ENCODE measurements at places on chromosomes 1 and 21.
A peak's percentile ranks its signal among the peaks of the same experiment; 100 is the strongest.

DNA sequence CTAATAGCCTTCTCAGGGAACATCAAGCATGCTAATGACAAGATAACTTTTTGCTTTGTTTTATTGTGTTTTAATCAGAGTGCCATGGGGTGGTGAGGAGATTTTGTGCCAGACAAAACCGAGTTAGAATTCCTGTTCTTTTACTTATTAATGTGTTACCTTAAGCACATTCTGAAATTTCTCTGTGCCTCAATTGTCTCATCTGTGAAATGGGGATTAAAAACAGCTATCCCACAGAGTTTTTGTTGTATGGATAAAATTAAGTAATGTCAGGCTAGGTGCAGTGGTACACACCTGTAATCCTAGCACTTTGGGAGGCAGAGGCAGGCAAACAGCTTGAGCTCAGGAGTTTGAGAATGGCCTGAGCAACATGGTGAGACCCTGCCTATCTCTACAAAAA, 138.0 kb downstream of the PROX1 start:
- DNase-seq: no peak

DNA sequence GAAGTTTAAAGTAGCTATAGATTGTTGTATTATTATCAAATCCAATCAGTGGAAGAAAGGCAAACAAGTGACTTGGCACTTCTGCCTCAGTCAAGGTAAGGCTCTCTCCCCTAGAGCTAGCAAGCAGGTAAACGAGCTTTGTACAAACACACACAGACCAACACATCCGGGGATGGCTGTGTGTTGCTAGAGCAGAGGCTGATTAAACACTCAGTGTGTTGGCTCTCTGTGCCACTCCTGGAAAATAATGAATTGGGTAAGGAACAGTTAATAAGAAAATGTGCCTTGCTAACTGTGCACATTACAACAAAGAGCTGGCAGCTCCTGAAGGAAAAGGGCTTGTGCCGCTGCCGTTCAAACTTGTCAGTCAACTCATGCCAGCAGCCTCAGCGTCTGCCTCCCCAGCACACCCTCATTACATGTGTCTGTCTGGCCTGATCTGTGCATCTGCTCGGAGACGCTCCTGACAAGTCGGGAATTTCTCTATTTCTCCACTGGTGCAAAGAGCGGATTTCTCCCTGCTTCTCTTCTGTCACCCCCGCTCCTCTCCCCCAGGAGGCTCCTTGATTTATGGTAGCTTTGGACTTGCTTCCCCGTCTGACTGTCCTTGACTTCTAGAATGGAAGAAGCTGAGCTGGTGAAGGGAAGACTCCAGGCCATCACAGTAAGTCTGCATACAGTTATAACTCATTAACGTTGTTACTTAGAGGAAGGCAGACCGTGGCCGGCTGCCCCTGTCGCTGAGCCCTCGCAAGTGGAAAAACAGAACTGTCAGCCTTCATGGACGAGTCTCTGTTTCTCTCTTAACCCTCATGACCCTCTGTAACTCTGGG, at the start of gene PALMD:
Gene PALMD (plus strand): TSS at position 415 of the 833 bp plus-strand sequence. CDS start 205 bp downstream, at position 620.
- no peak for DNase-seq

DNA sequence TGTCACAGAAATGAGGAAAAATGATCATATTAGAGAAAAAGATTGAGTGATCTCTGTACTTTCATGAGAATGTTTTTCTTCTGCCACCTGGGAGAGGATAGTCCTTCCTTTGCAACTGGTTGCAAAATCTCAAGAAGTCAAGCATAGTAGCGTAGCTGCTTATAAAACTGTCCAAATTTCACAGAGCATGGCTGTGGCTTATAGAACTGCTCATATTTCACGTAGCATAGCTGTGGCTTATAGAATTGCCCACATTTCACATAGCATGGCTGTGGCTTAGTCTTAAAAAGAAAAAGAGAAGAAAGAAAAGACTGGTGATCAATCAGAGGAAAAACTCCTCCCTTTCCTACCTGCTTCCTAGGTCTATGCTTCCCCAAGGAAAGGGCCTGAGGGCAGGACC, 329.5 kb downstream of the SIPA1L2 start:
- DNase-seq: no peak

DNA sequence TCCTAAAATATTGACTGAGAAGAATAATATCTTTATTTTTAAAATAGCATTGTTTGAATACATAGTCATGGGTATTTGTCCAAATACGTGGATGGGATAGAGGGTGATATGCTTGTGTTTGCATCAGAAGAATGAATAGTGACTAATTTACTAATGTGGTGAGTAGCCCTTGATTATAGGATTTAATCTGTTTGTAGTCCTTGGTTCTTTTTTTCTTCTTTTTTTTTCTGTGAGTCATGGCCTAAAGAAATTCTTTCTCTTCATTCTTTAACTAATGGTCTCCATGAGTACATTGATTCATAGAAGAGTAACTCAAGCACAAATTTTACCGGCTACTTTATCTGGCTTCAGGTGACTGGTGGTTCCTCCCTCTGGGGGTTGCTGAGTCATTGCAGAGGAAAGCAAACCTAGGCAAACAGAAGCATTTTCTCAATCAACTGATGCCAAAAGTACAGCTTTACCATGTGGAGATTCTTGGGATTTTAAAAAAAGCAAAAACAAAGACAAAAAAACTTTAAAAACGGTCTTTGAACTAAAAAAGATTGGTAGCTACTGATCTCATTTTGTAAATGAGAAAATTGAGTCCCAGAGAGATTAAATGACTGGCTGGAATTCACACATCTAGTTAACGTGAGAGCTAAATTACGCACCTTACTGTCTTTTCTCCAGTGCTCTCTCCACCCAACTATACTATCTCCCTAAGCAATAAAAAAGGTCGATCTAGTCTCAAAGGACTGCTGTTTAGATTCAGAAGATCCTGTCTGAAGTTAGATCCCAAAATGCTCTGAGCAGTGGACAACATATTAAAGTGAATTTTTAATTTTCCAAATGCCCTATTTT, 40.5 kb downstream of the AK5 start:
- DNase-seq: no peak

DNA sequence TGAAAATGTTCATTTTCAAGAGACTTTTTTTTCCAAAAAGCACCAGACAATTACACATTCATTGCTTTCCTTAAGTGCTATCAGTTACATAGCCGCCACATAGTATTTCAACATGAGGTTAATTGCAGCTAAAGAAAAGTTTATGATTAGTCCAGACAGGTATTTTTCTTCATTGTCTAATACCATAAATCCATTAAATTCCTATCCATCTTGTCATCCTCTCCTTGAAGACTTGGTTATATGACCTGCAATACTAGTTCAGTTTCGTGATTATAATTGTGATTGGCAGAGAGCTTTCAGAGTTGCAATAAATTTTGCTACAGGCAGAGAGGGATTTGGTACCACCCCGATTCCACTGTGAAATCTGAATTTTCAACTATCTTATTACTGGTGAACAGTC, 437.7 kb downstream of the GPATCH2 start:
- no peak for DNase-seq

DNA sequence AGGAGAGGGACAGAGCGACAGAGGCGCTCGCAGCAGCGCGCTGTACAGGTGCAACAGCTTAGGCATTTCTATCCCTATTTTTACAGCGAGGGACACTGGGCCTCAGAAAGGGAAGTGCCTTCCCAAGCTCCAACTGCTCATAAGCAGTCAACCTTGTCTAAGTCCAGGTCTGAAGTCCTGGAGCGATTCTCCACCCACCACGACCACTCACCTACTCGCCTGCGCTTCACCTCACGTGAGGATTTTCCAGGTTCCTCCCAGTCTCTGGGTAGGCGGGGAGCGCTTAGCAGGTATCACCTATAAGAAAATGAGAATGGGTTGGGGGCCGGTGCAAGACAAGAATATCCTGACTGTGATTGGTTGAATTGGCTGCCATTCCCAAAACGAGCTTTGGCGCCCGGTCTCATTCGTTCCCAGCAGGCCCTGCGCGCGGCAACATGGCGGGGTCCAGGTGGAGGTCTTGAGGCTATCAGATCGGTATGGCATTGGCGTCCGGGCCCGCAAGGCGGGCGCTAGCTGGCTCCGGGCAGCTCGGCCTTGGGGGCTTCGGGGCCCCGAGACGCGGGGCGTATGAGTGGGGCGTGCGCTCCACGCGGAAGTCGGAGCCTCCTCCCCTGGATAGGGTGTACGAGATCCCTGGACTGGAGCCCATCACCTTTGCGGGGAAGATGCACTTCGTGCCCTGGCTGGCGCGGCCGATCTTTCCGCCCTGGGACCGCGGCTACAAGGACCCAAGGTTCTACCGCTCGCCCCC, at the start of the genes CYB5RL and MRPL37:
Gene CYB5RL (minus strand): TSS at position 266 of the 754 bp plus-strand sequence. CDS start 4,414 bp downstream, outside the sequence.
Gene MRPL37 (plus strand): TSS at position 403 of the 754 bp plus-strand sequence. CDS start 77 bp downstream, at position 480.
- peak; percentile 96 for DNase-seq

DNA sequence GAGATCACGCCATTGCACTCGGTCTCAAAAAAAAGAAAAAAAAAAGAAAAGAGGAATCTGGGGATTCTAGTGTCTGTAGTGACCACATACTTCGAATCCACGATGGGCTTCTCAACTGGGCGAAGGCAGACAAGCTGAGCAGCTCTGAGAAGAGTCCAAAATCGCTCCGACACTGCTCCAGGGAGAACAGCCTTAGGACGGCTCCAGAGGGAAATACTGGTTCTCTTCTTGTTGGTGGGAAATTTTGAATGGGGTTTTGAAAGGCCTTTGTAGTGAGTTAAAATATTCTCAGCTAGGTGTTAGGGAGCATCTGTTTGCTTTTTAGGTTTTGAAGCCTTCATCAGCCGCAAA, 18.3 kb upstream of the HJV start:
- DNase-seq: no peak

All from NCI-H1092 treated with DMSO at 0.1 percent for 48 hours (cell line).